ENCODE measurements at places on chromosomes 4 and X.

GRCh38 chrX:11188664-11189063 lies 77.5 kb downstream of the HCCS start:
- DNase-seq, result no peak

DNA sequence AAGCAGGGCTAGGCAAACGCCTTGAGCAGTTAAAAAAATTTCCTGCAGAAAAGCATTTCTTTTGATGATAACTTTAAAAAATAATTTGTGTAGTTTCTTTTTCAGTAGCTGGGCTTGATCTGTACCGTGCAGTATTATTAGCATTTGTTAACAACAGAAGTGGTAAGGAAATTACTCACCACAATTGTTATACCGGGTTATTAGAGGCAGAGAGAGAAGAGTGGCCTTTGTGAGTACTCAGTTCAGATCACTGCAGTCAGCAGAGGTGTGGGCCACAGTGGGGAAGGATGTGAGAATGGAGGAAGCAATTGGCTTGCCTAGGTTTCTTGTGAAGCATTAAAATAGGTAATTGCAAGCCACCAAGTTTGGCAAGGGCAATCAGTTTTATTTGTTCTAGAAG lies 14.3 kb upstream of the IL21 start:
- no peak for DNase-seq

DNA sequence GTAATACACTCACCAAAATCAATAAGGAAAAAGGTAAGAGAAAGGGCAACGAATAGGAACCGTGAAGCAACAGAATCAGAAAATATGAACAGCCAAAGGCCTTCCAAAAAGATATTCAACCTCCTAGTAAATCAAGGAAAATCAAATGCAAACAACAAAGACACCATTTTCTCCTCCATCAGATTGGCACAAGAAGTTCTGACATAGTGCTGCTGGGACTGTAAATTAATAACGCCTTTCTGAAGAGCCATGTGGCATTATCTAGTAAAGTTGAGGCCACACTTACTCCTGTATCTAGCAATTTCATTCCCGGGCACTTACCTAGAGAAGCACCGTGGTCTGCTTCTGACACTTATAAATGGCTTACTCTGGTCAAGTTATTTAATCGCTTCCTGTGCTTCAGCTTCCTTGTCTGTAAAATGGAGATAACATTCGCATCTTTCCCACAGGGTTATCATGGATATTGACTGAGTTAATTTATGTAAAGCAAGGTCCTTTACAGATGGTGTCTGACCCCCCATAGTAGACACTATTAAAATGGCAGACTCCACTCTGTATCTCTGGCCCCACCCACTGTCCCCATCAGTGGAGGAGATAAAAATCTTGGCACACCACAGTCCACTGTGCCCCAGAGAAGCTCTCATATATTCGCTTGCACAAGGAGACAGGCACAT lies 20.5 kb upstream of the ENPP6 start:
- DNase-seq, result no peak

DNA sequence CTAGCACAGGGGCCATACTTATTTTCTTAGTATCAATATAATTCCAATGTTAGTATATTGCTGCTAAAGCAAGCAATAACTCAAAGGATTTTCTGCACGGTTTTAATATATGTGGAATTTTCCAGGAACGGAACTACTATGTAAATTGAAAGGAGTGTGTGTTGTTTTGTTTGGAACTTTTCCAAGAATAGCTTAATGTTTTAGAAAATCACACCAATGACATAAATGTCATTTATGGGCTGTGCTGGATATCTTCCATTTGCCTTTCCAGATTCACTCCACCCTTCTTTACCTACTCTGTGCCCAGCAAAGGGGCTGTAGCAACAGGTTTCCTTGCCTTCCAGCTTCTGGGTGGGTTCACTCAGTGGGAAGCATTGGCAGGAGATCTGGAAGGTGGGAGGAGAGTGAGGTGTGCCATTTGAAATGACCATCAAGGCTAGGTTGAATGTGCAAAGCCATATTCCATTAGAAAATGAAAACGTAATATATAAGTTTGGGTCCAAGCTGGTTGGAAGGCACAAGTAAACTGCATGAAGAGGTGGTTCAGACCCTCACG lies 25.2 kb upstream of the ZFX start:
- DNase-seq, result no peak

GRCh38 chr4:128782875-128783614 lies 26.5 kb upstream of the JADE1 start:
- DNase-seq, result no peak

- DNase-seq, result no peak
These were observed 109.8 kb downstream of the SORBS2 start for GRCh38 chr4:185702147-185702663.

GRCh38 chr4:94462572-94462971 lies 10.8 kb downstream of the PDLIM5 start:
- no peak for DNase-seq

DNA sequence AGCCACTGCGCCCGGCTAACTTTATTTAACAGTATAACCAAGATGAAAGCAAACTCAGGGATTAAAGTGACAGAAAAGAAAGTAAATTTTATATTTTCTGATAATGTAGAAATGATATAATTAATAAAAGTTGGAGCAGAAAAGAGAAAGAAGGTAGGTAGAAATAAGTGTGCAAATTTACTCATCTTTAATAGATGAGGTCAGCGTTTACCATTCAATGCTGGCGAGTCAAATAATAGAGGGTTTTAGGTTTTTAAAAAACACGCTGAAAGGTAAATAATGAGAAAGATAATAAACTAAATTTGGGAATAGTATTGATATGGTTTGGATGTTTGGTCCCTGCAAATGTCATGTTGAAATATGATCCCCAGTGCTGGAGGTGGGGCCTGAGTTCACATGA lies 13.6 kb downstream of the CDKN2AIP start:
- no peak for DNase-seq

- no peak for DNase-seq
These were observed 113.1 kb upstream of the INPP4B start for GRCh38 chr4:142959173-142959572.
